ENCODE measurements at places on chromosomes 7 and 10.

- DNase-seq = no peak
Observed at GRCh38 chr7:143120691-143121405, 11.0 kb upstream of the PIP start.

DNA sequence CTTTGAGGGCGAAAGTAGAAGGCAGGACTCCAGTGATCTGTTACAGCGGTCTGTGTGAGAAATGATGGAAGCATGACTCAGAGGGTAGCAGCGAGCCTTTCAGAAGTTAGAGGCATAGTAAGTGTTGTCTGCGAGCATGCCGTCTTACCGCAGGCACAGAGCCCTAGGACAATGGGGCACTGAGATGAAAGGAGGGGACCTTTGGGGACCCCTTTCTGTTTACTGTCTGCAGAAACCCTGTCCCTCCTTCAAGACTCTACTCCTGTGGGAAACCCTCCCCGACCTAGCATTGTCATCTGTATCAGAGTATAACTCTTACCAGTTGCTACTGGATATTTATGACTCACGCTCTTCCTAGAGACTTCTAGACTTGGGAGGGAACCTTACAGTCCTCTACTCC, 87.2 kb upstream of the AGK start:
- no peak for DNase-seq

- no peak for DNase-seq
Observed at GRCh38 chr7:158320328-158320727, 267.3 kb downstream of the PTPRN2 start.

DNA sequence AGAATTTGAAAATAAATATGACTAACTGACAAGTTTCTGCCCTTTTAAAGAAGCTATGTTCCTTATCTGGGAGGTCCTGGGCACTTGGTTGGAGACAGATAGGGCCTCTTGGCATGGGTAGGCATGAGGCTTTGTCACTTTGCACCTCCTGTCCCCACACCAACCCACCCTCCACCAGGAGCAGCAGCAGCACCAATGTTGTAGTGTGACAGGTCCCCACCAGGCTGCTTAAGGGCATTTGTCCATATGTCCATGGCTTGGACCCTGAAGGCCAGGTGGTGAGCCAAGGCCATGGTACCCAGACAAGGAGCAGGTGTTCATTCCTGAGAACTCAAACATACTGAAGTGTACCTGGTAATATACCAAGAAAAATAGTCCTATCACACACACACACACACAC, 629.1 kb downstream of the ACTR3B start:
- no peak for DNase-seq

DNA sequence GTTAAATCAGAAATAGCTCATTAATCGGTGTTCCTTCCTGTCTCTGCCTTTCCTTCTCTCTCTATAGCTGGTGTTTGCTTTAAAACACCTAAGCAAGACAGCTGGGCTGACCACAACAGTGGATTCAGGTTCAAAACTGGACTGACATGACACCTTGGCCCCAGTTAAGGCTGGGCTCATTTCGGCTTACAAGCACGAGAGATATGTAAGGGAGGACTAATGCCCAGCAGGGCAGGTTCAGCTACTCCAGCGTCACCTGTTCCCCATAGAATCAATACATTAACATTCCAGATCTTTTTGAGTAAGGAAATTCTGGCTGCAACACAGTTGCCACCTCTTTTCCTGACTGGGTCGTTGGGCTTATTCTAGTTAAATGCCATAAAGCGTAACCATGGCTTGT, 323.0 kb upstream of the AOAH start:
- no peak for DNase-seq

- peak; percentile 94 for DNase-seq
Observed at GRCh38 chr10:72273410-72274212, at the start of gene DDIT4. Gene DDIT4 (plus strand): TSS chr10:72273924. CDS start chr10:72274217, 293 bp downstream.

GRCh38 chr10:51706225-51706624, 6.8 kb upstream of the CSTF2T start:
- DNase-seq = no peak

DNA sequence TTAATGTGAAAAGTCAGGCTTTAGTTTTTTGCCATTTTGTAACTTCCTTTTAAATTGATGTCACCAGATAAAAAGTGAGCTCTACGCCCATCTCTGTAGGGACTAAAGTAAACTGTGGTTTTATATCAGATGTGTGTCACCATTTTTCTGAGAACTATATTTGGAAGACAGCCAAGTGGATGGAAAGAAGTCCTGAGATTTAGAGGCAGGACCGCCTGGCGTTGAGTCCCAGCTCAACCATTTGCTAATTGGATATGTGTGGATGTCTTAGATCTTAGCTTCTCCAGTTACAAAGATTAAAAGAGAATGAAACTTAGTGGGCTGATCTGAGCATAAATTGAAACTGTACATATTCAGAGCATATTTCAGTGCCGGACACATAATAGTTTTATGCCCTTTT, 691.6 kb upstream of the CELF2 start:
- no peak for DNase-seq

DNA sequence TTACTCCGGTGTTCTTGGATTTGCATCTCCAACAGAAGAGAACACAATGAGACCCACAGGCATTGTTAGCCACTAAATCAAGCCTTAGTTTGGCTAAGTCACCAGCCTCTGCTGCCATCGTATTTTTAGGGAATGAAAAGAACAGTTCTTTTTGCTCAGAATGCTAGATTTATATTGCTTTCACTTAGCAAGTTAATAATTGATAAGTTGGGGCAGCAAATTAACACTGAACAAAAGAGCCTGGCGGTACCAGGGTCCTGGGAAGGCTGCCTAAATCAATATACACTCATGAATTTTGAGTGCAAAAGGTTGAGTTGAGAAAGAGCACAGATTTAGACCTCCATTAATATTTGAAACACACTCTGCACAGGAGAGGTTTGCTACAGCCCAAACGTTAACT, 767.7 kb downstream of the TYW1 start:
- DNase-seq = no peak

GRCh38 chr7:109926738-109927137, 1164.2 kb upstream of the LRRN3 start:
- DNase-seq = no peak

DNA sequence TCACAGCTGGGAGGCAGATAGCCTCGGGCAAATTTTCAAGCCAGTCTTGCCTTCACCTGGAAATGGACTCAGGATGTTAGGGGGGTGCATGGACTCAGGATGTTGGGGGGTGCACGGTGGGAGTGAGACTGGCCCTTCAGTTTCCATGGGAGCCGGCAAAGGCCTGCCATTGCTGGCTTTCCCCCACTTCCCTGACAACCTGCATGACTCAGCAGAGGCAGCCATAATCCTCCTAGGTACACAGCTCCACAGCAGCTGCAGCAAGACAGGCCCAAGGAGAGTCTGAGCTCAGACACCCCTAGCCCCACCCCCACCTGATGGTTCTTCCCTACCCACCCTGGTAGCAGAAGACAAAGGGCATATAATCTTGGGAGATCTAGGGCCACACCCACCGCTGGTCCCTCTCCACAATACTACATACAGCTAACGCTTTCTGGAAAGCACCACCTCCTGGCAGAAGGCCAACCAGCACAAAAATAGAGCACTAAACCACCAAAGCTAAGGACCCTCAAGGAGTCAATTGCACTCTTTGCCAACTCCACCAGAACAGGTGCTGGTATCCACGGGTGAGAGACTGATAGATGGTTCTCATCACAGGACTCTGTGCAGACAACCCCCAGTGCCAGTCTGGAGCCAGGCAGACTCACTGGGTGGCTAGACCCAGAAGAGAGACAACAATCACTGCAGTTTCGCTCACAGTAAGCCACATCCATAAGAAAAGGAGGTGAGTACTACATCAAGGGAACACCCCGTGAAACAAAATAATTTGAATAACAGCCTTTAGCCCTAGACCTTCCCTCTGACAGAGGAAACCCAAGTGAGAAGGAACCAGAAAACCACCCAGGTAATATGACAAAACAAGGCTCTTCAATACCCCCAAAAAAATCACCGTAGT, 18.3 kb downstream of the C7orf25 start:
- DNase-seq = no peak

DNA sequence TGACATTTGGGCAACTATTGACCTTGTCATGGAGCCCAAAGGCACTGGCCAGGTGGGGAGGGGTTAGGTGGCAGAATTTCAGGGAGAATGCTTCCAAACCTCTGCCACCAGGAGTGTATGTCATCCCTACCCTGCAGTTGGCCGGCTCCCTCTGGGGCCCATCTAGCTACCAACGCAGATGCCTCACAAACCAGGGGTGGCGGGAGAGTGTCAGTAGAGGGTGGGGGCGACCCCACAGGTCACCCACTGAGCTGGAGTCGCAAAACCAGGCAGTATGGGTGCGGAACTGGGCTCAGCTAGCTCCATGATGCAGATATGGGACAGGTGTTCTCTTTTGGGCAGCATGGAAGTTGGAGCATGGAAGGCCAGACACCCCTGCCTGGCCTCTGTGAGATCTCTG, 51.4 kb downstream of the FAM241B start:
- DNase-seq = no peak

DNA sequence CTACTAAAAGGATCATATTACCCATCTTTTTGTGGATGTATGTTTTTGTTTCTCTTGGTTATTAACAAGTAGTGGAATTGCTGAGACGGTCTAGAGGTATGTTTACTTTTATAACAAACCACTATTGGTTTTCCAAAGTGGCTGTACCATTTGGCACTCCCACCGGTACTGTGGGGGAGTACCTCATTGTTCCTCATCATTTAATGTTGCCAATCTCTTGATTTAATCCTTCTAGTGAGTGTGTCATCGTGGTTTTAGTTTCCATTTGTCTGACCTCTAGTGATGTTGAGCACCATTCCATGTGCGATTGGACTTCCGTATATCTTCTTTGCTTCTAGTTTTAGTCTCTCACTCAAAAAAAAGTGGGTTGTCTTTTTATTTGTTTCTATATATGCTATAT, 50.4 kb downstream of the RBM33 start:
- no peak for DNase-seq

DNA sequence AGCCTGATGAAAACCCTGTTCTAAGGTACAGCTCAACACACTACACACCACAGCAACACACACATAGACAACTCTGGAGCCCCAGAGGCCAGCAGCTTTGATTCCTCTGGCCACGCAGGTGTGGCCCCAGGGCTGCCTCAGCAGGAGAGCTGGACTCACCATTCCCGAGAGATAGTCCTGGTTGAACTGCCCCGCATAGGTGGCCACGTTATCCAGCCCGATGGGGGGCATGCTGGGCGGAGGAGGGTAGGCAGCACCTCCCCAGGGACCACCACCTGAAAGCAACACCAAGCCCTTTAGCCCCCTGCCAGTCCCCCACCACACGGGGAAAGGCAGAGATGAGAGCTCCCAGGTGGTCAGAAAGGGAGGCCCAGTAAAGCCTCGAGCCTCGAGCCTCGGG, 34.7 kb downstream of the ANXA11 start:
- DNase-seq = no peak

DNA sequence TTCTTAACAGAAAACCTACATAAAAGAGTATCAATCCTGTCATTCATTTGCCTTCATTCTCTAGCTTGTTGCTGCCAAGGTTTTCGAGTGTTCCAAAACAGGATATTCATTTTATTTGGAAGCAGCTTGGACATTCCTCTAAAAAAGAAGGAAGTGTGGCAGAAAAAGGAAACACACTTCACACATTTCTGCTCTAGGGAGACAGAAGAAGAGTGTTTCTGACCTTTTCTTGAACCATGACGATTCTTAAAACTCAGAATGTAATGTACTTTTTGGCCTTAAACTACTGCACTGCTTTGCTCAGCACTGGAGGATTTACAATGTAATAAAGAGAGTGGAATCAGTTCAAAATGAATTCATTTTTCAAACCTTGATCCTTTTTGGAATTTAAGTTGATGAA, 81.3 kb downstream of the SEMA3A start:
- no peak for DNase-seq

GRCh38 chr10:132810141-132810806, 24.3 kb upstream of the NKX6-2 start:
- no peak for DNase-seq

DNA sequence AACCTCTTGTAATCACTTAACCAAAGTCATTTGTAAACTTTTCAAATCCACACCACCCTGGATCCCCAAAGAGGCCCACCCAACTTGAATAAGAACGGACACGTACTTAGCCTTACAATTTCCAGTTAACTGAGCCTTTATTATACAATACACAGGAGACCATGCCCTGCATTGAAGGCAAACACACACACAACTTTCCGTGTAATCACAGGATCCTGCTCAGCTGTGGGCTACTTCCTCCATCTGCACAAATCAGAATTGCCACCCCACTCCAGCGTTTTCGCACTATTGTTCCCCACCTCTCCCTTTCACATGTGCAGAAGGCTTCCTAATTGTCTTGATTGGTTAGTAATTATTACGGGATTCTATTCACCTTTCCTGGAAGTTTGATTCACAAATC, 12.1 kb upstream of the PODXL start:
- no peak for DNase-seq

- DNase-seq = no peak
Observed at GRCh38 chr7:149764481-149765398, 8.6 kb downstream of the ZNF467 start.

DNA sequence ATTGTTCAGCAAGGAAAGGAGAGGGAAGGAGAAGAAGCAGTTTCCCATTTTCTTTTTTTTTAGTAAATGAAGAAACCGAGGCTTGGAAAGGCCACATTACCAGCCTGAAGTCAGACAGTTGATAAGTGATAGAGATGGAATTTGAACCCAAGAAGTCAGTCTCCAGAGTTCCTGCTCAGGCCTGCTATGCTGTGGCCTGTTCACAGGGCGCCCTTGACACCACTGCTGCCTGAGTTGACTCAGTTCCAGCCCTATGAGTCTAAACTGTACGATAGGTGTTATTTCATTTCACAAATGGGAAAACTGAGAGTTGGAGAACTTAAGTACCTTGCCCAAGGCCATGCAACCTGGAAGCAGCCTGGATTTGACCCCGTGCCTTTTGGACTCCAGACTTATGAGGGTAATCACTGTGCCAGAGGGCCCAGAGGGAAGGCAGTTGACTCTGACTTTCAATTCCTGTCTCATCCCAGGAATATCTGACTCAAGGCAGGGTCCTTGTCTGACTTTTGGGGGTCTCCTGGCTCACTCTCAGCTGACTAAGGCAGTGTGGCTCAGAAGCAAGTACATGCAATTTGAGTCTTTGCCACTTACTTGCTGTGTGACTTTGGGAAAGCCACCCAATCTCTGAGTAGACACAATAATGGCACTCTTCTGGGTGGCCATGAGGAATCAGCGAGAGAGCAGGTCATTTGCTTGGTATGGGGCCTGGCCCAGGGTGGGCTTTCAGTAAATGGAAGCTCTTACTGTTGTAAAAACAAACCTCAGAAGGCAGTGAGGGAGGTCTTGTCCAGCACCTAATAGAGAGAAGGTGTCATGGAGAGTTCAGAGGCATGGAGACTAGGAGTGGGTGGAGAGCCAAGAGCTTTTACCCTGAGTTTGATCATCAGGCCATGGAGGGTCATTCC, 17.9 kb upstream of the RBM20 start:
- DNase-seq = no peak

- no peak for DNase-seq
Observed at GRCh38 chr10:5961405-5962100, 15.8 kb downstream of the IL15RA start.
